ENCODE measurements at places on chromosomes 7 and 10. TPM values are rescaled to one million over a fixed set of nuclear protein-coding genes. Genes with fewer than 3 reads are reported as not detected.

Gene NOLC1
- total RNA-seq = 19.6 TPM

Gene STK32C
- total RNA-seq = 8.0 TPM

Gene NPSR1
- not detected for total RNA-seq

Gene DNAH11
- 1.2 TPM for total RNA-seq

Gene MICU1
- 57.9 TPM for total RNA-seq

Gene SPAM1
- not detected for total RNA-seq

Gene GPR146
- total RNA-seq = 3.8 TPM

Gene MSMB
- not detected for total RNA-seq

Gene SORCS1
- not detected for total RNA-seq

Gene PLEKHS1
- not detected for total RNA-seq

Gene CCL24
- total RNA-seq = not detected

Gene NKX1-2
- total RNA-seq = not detected

Gene POLL
- 10.7 TPM for total RNA-seq

Gene PRPS1L1
- not detected for total RNA-seq

Gene CDK5
- 34.1 TPM for total RNA-seq

Gene LBX1
- not detected for total RNA-seq

Gene FRAT1
- total RNA-seq = 0.09 TPM

Gene TSPAN14
- 11.0 TPM for total RNA-seq

Gene OPALIN
- not detected for total RNA-seq

Gene OPN4
- 0.14 TPM for total RNA-seq

Gene ZNF425
- 4.5 TPM for total RNA-seq

Gene GIMAP5
- total RNA-seq = not detected

Gene BHLHA15
- 1.3 TPM for total RNA-seq

Gene PTER
- total RNA-seq = 8.9 TPM

Gene POU6F2
- total RNA-seq = not detected

Gene HTR5A
- not detected for total RNA-seq

Gene SLC26A5
- not detected for total RNA-seq

Gene MACROH2A2
- 5.6 TPM for total RNA-seq

Gene PIP
- total RNA-seq = not detected

Gene CASP7
- 18.4 TPM for total RNA-seq

Gene INSYN2A
- 0.78 TPM for total RNA-seq

Gene MRLN
- total RNA-seq = not detected

Gene DGKI
- total RNA-seq = 15.5 TPM

Gene UCN3
- not detected for total RNA-seq

Gene TWIST1
- total RNA-seq = 24.9 TPM

Gene NAT16
- total RNA-seq = not detected

Gene GUSB
- 17.8 TPM for total RNA-seq

Gene CDHR1
- under 0.01 TPM for total RNA-seq

Gene CALML3
- total RNA-seq = not detected

Gene WDFY4
- total RNA-seq = not detected

Gene OR2A7
- total RNA-seq = not detected

Gene AKR1D1
- total RNA-seq = not detected

Gene ZPBP
- total RNA-seq = not detected

Gene OR13A1
- total RNA-seq = not detected

Gene PTF1A
- total RNA-seq = not detected

Gene ANKRD30A
- total RNA-seq = not detected

Gene WNT8B
- total RNA-seq = not detected

Gene KLHL7
- total RNA-seq = 35.0 TPM

Gene PPP1R17
- not detected for total RNA-seq

Gene SUGCT
- 16.0 TPM for total RNA-seq

Data from smooth muscle cell of the umbilical artery (primary cell).